ENCODE measurements at places on chromosomes 12 and 14.

- no peak for DNase-seq
Observed at GRCh38 chr14:90040411-90040810, 21.4 kb upstream of the KCNK13 start.

DNA sequence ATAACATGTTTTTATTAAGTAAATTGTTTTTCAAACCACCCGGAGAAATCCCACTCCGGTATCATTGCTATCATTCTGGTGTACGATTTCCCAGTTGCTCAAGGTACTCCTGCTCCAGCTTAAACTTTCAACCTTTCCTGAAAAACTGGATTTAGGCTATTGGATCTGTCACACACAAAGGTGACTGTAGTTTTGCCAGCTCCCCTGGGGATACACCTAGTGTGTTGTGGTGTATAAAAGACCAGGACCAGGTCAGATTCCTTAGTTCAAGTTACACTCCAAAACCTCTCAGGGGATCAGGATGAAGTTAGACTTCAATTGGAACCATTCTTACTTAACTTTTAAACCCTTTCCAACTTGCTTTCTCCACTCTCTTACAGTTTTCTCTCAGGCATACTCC, 303.9 kb downstream of the NOVA1 start:
- DNase-seq: no peak

GRCh38 chr14:66701813-66702212, 193.9 kb downstream of the GPHN start:
- no peak for DNase-seq

- DNase-seq: no peak
Observed at GRCh38 chr14:81095539-81095938, 125.2 kb downstream of the GTF2A1 start.

DNA sequence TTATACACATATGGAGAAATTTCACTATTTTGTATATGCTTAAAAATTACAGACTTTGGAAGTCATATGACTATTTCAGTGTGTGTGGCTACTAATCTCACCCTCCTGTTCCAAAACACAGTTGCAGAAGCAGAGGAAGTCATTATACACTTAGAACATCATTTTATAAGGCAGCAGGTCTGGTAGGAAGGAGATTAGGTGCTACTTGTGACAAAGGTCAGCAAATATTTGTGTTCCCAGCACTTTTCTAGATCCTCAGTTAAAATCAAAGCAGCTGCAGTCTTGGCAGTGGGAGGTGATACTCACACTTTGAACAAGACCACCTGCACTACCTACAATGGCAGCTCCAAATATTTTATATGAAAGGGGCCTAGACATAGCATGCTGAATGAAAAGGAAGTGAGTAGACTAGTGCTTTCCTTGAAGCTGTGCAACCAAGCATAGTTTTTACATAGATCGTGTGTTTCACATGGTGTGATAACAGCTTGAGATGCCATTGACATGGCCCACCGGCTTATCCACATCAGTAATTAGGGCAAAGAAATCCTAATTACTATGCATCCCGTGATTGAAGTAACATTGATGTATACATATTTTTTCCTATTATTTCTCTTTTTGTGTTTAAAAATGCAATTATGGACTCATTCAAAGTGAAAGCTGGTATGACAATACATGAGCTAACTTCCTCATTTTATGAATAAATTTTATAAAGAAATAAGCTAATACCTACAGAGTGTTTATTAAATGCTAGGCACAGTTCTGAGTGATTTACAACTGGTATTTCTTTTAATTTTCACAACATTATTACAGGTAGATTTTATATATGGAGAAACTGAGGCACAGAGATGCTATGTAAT, 5.3 kb downstream of the GYS2 start:
- no peak for DNase-seq

DNA sequence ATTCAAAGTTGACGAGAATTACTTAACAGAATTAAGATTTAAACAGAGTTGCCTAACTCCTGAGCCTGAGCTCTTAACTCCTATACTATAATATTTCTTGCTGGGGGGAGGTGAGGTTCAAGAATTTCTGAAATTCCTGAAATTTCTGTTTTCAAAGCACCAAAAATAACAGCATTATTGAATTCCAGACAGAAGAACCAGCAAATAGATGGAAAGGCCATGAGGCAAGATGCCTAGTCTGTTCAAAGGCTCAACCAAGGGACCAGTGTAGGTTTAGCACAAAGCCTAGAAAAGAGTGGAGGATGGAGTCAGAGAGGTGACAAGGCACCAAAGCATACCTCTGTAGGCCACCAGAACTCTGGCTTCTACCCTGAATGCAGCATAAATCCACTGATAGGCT, 76.4 kb downstream of the PPP1R12A start:
- no peak for DNase-seq

DNA sequence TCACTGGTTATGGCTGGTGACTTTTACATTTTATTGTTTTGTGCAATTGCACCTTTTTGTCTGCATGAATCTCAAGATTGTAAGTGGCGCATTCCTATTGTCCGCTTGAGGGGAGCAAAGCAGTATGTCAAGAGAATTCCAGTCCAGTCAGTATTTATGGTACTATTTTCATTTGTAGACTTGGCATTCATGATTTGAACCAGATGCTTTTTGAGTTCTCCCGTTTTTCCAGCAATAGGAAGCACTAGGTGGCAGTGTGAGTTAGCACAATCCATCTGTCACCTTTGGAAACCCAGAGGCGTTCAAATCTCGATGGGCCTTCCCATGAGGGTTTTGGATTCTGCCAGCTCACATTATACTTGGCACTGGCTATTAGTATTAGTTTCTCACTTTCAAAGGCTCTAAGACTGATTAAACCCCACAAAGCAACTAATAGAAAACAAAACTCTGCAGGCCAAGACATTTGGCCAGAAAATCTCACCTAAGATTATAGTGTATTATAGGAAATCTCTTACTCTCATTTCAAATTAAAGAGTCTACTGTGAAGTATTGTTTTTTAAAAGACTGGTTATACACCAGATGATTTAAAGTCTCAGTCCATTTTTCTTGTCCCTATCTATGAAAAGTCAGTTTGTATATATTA, 2.2 kb downstream of the DACT1 start:
- peak; percentile 47 for DNase-seq

GRCh38 chr12:130872179-130873096, 572 bp downstream of the RAN start:
- DNase-seq: no peak

- peak; percentile 6 for DNase-seq
Observed at GRCh38 chr12:51752234-51752889, 96.2 kb downstream of the FIGNL2 start.

- DNase-seq: no peak
Observed at GRCh38 chr12:30361145-30361544, 334.5 kb downstream of the IPO8 start.

- no peak for DNase-seq
Observed at GRCh38 chr14:50948205-50948604, 3.9 kb upstream of the PYGL start.

- no peak for DNase-seq
Observed at GRCh38 chr12:30719060-30719459, 23.4 kb upstream of the IPO8 start.

DNA sequence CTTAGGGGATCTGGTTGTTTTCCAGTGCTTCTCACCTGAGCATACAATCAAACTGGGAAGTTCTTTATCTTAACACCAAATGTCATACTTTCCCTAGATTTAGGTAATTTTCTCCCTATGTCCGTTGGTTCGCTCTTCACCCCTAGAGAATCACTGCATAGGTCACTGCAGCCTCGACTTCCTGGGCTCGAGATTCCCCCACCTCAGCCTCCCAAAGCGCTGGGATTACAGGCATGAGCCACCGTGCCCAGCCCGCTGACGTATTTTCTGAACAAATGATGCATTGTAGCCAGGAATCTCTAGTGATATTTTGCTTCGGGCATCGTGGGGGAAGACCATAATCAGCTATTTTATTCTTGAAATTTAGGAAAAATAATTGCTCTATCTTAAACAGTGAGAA, 1.1 kb upstream of the RPL41 start:
- no peak for DNase-seq

DNA sequence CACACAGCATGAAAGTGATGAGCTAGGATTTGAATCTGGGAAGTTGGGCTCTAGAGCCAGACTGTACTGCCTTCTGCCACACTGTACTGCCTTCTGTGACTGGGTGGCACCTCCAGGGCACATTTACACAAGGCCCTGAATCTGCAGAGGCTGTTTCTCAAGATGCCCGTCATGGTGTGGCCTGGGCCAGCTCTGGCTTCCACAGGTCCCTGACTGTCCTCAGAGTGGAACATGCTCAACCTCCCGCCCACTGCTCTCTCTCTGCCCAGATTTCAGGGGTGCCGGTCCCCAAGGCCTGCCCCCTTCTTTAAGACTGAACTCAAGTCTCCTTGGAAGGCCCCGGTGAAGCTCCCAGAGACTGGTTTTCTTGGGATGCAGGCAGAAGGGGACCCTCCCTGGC, 50.2 kb downstream of the C14orf132 start:
- DNase-seq: no peak

- DNase-seq: no peak
Observed at GRCh38 chr12:1212526-1212925, 221.5 kb downstream of the ERC1 start.

DNA sequence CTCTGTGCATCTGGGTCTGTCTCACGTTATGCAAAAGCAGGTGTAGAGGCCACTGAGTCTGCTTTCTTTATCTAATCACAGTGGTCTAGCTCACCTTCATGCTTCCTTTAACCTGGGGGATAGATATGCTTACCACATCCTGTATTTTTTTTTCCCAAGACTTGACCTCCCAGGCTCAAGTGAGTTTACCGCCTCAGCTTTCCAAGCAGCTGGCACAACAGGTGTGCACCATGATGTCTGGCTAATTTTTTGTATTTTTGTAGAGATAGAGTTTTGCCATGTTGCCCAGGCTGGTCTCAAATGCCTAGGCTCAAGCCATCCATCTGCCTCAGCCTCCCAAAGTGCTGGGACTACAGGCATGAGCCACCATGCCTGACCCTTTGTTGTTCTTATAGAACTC, 236.0 kb downstream of the ATP23 start:
- DNase-seq: no peak

DNA sequence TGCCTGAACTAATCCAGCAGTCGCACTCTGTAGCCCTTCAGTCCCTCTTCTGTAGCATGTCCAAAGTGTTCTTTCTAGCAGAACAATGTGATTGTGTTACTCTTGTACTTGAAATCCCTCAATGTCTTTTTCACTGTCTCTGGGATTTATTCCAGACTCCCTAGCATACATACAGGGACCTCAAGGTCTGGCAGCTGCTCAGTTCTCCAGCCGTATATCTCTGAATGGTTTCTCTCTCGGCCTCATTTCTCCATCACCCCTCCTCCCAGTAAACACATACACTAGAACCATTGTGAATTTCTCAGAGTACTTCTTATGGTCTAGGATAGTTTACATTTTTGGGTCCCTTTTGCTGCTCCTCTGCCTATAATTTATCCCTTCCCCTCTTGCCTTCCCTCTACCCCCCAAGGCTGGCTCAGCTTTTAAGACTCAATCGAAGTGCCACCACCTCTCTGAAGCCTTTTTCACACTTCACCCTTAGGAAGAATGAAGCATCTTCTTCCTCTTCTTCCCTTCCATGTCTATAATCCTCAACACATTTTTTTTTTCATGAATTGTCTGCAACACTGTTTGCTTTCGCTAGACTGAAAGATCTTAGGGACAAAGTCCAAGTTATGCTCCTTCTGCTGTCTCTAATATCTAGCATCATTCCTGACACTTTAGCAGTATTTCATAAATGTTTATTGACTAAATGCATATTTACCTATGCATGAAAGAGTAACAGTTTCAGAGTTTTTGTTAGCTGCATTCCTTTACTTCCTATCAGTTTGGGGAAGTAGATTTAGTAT, 446.1 kb downstream of the ZFP36L1 start:
- no peak for DNase-seq

DNA sequence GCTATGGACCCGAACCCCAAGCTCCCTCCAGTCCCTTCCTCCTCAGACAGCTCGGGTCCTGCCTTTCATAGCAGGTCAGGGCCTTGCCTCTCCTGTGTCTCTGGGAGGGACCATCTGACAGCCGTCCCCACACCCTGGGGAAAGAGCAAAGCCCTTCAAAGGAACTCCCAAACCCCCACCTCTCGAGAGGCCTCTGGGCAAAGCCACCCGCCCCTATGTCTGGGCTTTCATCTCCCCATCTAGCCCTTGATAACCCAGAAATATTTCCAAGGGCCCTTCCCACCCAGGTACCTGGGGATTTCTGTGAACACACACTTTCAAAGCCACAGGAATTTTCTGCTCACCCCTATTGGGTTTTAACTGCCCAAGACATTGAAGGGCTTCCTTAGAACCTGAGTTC, 32.1 kb downstream of the SNRNP35 start:
- no peak for DNase-seq

GRCh38 chr12:63042646-63043045, 107.7 kb upstream of the PPM1H start:
- DNase-seq: no peak

- DNase-seq: no peak
Observed at GRCh38 chr12:118237908-118238307, 102.0 kb downstream of the PEBP1 start.

- no peak for DNase-seq
Observed at GRCh38 chr12:19369691-19370148, 69.6 kb upstream of the AEBP2 start.

DNA sequence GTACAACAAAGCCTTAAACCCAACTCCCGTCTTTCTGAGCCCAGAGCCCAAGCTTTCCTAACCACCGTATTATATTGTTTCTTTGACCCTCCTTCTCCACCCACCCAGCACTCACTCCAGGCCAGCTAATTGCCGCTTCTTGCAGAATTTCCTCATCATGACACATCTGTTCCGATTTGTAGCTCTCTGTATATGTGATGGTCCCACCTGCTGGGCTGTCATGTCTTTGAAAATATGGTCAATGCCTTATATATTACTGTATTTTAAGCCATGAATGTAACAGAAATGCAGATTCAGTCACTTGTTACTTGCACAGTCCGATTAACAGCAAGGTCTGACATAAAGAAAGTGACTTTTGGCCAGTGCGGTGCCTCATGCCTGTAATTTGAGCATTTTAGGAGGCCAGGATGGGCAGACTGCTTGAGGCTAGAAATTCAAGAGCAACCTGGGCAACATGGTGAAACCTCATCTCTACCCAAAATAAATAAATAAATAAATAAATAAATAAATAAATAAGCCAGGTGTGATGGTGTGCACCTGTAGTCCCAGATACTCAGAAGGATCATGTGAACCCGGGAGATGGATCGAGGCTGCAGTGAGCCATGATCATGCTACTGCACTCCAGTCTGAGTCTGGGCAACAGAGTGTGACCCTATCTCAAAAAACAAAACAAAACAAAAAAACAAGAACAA, 359.8 kb downstream of the ATP23 start:
- no peak for DNase-seq

DNA sequence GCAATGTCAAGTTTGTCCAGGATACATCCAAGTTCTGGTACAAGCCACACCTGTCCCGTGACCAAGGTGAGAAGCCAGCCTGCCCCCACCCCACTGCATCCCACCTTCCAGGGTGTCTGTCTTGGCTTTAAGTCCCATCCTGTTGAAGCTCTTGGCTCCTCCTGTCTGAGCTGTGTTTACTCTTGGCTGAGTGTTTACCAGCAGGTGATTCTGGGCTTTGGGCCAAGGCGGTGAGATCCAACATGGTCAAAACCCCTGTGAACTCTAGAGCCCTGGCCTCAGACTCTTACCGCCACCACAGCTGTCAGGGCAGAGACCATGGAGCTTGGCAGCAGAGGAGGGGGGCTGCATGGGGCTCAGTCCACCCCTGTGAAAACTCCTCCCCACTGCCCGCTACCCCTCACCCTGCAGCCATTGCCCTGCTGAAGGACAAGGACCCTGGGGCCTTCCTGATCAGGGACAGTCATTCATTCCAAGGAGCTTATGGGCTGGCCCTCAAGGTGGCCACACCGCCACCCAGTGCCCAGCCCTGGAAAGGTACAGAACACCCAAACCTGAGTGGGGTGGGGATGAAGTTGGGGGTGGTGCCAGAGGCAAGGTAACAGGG, 11.6 kb downstream of the TNS2 start:
- DNase-seq: no peak

GRCh38 chr14:100007254-100007653, 58.0 kb upstream of the EVL start:
- DNase-seq: no peak
